ENCODE measurements at places on chromosomes 2 and 18.

DNA sequence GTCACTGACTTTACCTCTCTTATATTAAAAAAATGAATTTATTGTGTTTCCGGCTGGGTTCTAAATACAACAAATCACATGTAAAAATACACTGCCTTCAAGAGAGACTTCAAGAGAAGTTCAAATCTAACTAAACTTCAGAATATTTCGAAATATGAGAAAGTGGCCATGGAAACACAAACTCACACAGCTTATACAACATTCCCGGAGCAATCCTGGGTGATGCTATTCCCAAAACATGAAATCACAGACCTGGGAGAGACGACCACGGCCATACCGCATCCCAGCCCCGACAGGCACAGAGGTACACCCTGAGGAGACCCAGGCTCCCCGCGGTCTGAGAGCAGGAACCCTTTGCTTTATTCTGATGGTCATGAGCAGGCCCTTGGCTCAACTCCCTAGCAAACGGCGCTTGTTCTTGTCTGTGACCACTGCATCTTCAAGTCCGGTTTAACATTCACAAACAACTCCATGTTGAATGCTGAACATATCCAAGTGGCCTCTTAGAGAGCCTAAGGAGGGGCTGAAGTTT lies 185.4 kb upstream of the REV1 start:
- no peak for DNase-seq

DNA sequence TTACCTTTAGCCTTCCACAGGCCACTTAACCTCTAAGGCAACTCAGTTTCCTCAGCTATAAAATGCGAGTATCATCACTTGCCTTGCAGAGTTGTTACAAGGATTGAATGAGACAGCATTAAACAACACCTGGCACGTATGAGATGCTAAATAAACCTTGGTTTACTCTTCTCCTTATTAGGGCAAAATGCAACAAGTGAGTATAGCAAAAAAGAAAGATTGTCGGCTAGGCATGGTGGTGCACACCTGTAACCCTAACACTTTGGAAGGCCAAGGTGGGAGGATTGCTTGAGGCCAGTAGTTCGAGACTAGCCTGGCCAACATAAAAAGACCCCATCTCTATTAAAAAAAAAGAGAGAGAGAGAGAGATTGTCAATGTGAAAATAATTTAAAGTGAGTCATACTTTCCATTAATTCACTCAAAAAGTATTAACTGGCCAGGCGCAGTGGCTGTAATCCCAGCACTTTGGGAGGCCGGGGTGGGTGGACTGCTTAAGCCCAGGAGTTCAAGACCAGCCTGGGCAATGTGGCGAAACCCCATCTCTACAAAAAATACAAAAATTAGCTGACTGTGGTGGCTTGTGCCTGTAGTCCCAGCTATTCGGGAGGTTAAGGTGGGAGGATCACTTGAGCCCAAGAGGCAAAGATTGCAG lies 8.0 kb downstream of the ATAD2B start:
- DNase-seq: no peak

- no peak for DNase-seq
These were observed 59.4 kb upstream of the RAPH1 start for GRCh38 chr2:203594541-203594940.

DNA sequence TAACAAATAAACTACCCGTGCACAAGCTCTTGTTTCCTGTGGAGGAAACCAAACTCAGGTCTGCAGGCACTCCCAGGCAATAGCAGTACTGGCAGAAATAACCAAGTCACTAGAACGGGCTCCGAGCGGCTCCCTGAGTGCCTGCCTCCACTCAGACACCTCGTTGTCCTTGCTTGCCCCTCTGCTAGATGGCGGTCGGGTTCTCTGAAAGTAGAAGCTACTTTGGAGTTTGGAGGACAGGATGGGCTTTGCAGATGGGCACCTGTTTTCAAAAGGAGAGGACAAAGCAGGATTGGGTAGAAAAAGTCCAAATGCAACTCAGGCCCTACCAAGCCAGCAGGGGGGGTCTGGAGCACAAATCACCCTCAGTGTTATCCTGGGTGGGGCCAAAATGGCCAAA lies 136.4 kb downstream of the LRRC30 start:
- DNase-seq: no peak

DNA sequence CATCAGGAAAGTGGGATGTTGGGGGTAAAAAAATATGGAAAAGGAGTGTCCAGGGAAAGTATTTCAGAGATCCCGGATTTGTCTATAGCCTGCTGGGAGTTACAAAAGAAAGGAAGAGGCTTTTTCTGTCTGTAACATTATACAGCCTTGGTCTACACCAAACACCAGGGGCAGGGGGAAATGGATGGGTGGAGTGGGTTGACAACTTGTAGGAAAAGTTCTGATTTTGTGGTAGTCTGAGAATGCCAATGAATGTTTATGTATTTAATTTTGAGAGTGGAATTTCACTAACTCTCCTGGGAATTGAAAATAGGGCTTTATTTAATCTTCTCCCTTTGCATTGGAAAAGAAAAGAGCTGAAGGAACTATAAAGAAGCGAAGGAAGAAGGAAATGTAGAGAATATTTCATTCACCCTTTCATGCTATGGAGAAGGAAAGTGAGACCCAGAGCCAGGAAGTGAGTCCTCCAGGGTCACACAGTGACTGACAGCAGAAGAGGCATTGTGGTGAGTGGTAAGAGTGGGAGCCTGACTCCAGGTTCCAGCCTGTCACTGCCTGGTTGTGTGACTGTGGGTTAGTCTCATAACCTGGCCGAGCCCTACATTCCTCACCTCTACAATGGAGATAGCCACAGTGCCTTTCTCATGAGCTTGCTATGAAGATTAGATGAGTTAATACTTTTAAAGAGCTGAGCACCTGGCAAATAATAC lies 346.3 kb upstream of the TNP1 start:
- no peak for DNase-seq

- DNase-seq: no peak
These were observed 35.9 kb downstream of the FHOD3 start for GRCh38 chr18:36333414-36333813.

DNA sequence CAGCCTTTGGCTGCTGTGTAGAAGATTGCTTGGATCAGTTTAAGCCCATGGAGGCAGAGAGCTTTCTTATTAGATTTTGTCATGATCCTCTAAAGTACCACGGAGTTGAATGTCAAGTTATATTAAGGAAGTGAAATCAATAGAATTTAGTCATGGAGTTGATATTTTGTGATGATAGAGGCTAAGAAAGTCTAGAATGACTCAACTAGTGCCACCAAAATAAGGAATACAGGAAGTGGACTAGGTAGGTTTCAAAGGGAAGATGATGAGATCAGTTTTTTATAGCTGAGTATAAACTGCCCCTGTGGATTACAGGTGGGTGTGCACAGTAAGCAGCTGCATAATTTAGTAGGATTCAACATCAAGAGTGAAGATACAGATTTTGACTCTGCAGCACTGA lies 25.2 kb downstream of the FBXO36 start:
- no peak for DNase-seq

- DNase-seq: no peak
These were observed 147.2 kb upstream of the CCDC68 start for GRCh38 chr18:55106466-55106865.

- no peak for DNase-seq
These were observed 91.5 kb upstream of the HS6ST1 start for GRCh38 chr2:128410035-128410757.

GRCh38 chr2:8676191-8676920 lies 5.5 kb upstream of the ID2 start:
- DNase-seq: no peak

DNA sequence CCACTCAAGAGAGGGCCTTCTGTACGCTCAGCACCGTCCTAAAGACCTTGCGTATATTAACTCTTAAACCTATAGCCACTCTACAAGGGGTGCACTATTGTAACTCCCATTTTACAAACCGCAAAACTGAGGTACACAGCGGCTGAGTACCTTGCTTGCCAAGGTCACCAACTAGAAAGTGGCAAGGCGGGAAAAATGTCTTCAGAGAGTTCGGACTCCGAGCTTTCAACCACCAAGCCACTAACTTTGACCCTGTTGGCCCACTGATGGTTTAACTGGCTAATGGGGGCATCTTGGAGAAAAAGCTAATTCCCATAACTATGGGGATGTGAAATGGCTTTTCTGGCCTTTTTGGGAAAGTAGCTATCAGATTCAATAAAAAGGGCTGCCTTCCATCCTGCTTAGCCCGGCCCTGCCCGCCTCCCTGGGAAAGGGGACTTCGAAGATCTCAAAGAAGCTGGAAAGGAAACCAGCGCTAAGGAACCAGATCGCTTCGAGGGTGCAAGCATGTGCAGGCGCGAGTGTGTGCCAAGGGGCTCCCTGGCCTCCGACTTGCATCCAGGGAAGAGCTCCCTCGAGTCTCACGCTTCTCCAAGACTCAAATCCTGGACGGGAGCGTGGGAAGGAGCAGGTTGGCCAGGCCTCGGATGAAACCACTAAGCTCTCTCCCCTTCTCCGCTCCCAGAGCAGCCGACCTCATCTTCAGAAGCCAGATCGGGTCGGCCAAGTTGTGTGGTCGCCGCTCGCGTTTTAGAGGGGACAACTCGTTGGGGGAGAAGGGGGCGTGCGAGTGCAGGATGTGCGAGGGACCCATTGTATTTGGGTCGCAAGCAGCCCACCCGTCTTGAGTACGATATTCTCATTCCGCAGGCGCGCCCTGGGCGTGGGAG lies 2.2 kb upstream of the SP5 start:
- no peak for DNase-seq

GRCh38 chr2:121826036-121826435 lies 70.6 kb downstream of the TSN start:
- DNase-seq: no peak

DNA sequence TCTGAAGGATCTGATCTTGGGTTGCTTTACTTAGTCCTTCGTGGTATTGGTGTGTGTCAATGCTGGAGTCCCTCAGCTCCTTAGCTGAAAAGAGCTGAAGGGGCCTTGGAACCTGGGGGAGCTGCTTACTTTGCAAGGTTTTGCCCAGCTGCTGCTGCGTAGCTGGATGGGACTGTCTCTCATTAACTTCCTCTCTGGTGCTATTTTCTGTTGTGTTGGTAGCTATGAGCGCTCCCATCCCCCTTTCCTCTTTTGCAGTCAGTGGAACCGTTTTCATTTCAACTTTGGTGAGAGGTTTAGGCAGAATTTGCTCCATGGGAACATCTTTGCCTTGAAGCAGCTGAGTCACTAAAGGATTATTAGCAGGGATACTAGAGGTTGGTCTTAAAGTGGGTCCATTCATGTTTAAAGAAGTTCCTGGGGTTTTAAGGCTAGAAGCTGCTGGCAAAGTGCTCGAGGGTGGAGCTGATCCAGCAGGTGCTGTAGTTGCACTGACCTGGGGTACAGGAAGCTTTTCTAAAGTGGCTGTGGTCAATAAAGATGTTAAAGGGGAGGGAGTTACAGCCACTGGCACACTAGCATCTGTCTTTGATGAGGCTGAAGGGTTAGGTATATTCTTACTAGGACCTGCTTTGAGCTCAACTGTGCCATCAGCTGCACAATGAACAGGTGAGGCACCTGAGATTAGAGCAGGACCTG lies 69.9 kb upstream of the DTNB start:
- no peak for DNase-seq

GRCh38 chr2:9762941-9763340 lies 80.3 kb upstream of the TAF1B start:
- DNase-seq: no peak

GRCh38 chr18:62902776-62903175 lies 187.4 kb downstream of the PHLPP1 start:
- no peak for DNase-seq

DNA sequence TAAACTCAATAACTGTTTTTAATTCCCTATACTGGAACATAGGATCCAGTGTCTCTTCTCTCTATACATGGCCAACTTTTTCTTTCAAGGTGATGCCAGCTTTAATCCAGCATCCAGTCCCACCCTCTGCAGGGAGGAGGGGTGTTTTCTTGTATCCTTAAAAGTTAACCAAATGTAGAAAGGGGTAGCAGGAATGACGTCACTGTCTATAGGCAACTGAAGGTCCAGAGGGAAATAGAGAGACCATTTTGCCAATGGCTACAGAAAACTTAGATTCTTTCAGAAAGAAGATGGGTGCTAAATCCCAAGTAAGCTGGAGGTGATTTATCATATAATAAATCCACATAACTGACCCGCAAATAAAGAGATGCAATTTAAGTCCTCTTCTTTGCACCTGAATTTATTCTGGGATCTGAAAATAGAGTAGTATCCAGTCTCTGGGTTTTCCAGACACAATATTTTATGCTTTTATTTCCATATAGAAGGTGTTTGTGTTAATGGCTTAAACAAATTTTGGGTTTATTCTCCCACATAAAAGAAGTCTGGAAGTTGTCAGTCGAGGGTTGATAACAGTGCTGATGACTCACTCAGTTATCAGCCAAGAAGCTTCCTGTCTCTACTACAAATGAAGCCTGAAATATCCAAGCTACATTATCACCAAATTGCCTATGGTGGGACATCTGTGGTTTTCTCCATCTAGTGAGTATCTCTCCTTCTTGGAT lies 5.7 kb upstream of the DNER start:
- no peak for DNase-seq

DNA sequence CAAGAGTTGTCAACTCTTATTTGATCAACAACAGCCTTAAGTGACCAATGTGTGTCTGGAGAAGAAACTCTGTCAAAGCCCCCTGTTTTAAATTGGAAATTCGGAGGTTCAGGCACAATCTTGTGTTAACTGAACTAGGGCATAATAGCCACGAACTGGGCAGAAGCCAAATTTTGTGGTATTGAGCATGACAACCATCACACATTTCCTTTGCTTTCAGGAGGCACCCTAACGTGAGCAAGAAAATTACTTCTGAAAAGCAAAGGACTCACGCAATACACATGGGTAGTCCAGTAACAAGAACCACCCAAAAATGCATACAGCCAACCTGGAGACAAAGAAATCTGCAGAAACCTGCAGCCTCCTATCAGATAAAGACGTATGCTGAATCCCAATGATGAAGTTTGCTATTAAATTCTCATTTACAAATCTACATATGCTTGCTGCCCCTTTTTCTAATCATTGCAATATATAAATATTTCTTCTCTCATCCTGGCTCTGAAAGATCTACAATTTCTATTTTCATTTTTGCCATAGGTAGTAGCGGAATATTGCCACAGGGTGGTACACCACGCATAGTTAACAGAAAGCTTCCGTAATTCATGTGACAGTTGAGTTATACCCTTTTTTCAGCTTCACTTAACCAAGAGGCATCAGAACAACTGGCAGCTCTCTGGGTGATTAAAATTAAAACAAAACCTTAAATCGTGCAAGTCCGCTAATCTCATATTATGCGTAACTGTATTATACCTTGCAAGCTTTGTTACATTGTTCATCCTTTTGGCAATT lies 495.8 kb downstream of the NRXN1 start:
- no peak for DNase-seq

Data from stimulated activated CD4-positive, alpha-beta T cell treated with anti-CD3 and anti-CD28 coated beads, Interleukin-2, amount 100 ng/mL, for 24 hours (primary cell).